ENCODE measurements at places on chromosomes 5 and 9.

GRCh38 chr5:54295651-54296276, 14.6 kb downstream of the ARL15 start:
- no peak for DNase-seq

GRCh38 chr9:73807952-73808351, 656.3 kb downstream of the ANXA1 start:
- no peak for DNase-seq

- no peak for DNase-seq
These were observed 5.5 kb downstream of the CXXC5 start for GRCh38 chr5:139653616-139654015.

- no peak for DNase-seq
These were observed 6.7 kb downstream of the CCDC187 start for GRCh38 chr9:136297016-136297691.

DNA sequence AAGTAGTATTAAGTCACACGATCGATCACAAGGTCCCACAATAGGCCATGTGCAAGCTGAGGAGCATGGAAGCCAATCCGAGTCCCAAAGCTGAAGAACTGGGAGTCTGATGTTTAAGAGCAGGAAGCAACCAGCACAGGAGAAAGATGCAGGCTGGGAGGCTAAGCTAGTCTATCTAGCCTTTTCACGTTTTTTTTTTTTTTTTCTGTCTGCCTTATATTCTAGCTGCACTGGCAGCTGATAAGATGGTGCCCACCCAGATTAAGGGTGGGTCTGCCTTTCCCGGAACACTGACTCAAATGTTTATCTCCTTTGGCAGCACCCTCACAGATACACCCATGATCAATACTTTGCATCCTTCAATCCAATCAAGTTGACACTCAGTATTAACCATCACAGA, 6.5 kb downstream of the PPIP5K2 start:
- DNase-seq = no peak

- DNase-seq = no peak
These were observed 44.0 kb upstream of the CTNNA1 start for GRCh38 chr5:138709202-138709601.

DNA sequence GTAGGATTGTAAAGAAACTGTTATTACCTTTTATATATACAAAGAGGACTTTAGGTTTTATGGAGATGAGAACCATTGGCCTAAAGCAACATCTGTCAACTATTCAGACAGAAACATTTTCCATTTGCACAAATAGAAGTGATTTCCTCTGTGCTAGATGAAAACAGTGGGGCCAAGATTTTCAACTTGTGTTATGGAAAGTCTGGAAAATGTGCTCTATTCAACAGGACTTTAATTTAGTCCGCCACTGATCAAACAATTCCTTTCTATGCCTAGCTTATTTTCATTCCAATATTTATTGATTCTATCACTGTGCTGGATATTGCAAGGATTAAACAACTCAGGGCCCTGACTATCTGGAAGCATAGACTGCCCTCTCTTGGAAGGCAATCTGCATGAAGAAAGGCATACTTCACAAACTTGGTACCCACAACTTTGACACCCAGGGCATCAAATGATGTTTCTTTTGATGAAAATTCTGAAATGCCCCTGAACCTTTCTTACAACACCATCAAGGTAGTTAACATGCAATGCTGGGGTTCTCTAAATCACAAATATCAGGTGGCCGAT, 126.6 kb upstream of the HMHB1 start:
- DNase-seq = no peak
